IMR-90 (cell line): ENCODE measurements at places on chromosomes 6 and 20. TPM values are rescaled to one million over a fixed set of nuclear protein-coding genes. Genes with fewer than 3 reads are reported as not detected.
A peak's percentile ranks its signal among the peaks of the same experiment; 100 is the strongest.

The DEFB110 gene
- not detected in 2 replicates for polyA plus RNA-seq

GRCh38 chr20:60013296-60014139 lies 55.3 kb downstream of the CDH26 start:
- H3K4me1 ChIP-seq: no peaks in the 10 kb centered on the region
- no peak overlapping the region for H3K4me3 ChIP-seq
- no peak overlapping the region for H3K27ac ChIP-seq

DNA sequence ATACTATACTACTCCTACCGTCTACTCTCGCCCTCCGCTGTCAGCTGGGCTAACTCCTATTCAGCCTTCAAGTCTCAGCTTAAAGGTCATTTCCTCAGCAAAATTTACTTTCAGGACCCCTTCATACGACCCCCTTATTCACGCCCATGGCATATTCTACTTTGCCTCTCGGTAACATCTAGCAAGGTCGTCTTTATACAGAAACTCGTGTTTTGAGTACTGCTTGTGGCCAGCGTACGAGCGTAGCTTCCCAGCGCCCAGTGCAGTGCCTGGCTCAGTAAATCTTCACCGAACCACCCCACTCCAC lies 546 bp downstream of the CRNKL1 start:
- peaks cover 2% of the 10 kb centered on the region; the same call in 1 of the 2 replicates for H3K27me3 ChIP-seq
- H3K27ac ChIP-seq: peak overlapping the region; percentile 75
- H3K4me3 ChIP-seq: peak overlapping the region; percentile 67

The BMP5 gene
- polyA plus RNA-seq: 0.02 TPM in 1 of 2 replicates, not detected in the other
